ENCODE measurements at places on chromosomes 7 and 10.

GRCh38 chr7:491292-491957 lies 28.2 kb downstream of the PDGFA start:
- no peak for ATAC-seq

GRCh38 chr7:93178213-93178612 lies 30.0 kb upstream of the SAMD9L start:
- no peak for ATAC-seq

DNA sequence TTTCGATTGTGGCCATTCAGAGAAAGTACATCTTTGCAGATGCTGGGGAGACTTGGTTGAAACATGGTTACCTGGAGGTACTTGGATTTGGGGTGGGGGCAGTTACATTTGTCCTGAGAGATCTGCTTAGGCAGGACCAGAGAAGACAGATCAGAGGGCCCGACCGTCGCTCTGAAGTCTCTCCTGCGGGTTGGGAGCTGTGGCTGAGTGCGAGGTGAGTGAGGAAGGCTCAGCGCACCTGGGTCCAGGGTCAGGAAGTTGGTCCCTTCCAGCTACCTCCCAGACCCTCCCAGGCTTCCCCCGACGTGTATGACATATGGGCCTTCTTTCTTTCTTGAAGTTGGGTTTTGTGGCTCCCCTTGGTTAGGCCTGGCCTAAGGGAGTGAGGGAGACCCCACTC lies 56.3 kb downstream of the LHPP start:
- no peak for ATAC-seq

- peak; percentile 62 for ATAC-seq
These were observed 22.6 kb upstream of the PSAP start for GRCh38 chr10:71873582-71874211.

- ATAC-seq = no peak
These were observed 26.5 kb downstream of the ANKRD7 start for GRCh38 chr7:118250860-118251494.

DNA sequence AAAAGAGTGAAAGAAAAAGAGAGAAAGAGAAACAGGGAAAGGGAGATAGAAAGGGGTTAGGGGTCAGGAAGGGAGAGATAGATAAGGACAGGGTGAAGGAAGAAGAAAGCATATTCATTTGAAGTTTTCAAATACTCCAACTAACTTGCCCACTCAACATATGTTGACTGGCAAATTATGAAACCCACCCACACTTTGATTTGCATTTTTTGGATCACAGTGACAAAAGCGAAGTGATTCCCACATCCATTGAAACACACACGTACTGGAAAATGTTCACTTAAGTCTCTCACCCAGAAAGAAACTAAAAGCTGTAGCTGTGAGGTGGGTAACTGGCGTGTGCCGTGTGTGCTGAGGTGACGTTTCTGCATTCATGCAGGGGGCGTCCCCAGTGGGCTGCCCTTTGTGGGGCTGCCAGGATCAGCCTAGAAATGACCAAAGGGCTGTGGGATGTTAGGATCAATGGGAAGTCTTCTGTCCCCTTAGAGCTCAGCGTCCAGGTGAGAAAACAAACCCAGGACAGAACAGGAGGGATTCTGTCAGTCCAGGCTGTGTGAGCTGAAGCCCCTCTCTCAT lies 134.9 kb upstream of the ADARB2 start:
- ATAC-seq = no peak

GRCh38 chr7:2472739-2473138 lies 3.5 kb downstream of the GRIFIN start:
- ATAC-seq = no peak

- no peak for ATAC-seq
These were observed 85.6 kb downstream of the RNF216 start for GRCh38 chr7:5695727-5696345.

DNA sequence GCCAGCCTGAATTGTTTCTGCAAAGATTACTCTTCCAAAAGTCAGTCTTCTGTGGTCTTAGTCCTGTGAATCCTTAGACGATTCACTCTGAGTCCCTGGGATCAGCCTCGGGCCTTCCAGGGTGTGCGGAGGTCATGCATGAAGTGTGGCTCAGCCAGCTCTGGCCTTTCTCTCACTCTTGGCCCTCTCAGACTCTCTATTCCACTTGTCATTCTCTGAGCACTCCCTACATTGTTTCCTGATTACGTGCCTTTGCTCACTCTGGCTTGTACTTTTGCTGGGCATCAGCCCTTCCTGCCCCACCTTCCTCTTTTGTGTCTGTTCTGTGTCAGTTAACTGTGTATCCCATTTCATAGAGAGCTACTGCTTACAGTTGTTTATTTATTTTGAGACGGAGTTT lies 36.0 kb downstream of the CCNY start:
- ATAC-seq = no peak

- ATAC-seq = no peak
These were observed 19.2 kb downstream of the TMEM270 start for GRCh38 chr7:73879977-73880681.

- no peak for ATAC-seq
These were observed 67.5 kb upstream of the INSIG1 start for GRCh38 chr7:155230169-155230593.

DNA sequence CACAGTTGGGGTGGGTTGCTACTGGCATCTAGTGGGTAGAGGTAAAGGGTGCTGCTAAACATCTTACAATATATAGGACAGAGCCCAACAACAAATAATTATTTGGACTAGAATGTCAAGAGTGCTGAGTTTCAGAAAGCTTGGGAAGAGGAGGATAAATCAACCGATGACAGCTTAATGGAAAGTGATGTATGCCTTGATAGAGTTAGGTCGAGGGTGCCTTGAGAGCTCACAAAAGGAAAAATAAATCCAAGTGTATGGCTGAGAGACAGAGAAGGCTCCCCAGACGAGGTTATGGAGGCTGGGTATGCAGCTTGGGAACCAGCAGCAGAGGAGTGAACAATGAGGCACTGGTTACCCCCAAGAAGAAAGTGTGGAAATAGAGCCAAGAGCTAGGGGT lies 211.1 kb downstream of the HDAC9 start:
- no peak for ATAC-seq

DNA sequence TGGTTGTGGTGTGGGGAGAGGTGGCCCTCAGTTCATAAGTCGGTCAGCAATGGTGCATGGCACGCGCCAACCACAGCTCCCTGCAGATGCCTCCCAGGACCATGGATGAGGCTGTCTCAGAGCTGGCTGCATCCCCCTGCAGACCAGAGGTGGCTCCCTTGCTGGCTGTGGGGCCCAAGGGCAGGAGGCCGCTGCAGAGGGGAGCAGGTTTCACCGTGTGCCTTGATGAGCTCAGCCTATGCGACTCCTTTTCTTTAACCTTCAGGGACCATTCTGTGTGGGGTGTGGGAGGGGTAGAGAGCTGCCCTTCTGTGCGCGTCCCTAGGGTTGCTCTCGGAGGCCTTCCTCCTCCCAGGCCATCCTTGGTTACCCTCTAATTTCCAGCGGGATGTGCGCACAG lies 152.4 kb downstream of the ACTR3B start:
- no peak for ATAC-seq

- ATAC-seq = peak; percentile 11
These were observed 99.0 kb downstream of the CAMK1D start for GRCh38 chr10:12448340-12448728.

GRCh38 chr10:103818105-103818504 lies 37.3 kb downstream of the SH3PXD2A start:
- no peak for ATAC-seq

- no peak for ATAC-seq
These were observed 33.4 kb upstream of the AFAP1L2 start for GRCh38 chr10:114437473-114438292.

DNA sequence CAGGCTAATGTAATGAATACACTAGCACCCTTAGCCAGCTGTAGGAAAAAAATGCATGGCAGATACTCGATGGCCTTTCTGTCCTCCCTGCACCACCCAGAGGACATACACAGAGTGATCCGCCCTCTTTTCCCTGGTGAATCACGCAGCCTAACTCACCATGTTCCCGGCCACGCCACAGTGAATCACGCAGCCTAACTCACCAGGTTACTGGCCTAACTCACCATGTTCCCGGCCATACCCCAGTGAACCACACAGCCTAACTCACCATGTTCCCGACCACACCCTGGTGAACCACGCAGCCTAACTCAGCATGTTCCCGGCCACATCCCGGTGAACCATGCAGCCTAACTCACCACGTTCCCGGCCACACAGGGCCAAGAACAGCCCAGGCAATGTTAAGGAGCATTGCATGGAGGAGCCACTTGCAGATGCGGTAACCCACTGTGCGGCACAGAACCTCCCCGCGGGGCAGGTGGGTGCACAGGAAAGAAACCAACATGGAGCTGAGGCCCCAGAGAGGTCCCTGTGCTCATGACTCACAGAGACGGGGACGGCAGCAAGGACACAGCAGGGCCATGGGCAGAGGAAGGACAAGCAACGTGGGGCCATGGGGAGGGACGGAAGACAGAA lies 508.5 kb downstream of the DNAJB6 start:
- ATAC-seq = peak; percentile 32

GRCh38 chr10:72162978-72163377 lies 52.8 kb upstream of the ANAPC16 start:
- peak; percentile 96 for ATAC-seq

DNA sequence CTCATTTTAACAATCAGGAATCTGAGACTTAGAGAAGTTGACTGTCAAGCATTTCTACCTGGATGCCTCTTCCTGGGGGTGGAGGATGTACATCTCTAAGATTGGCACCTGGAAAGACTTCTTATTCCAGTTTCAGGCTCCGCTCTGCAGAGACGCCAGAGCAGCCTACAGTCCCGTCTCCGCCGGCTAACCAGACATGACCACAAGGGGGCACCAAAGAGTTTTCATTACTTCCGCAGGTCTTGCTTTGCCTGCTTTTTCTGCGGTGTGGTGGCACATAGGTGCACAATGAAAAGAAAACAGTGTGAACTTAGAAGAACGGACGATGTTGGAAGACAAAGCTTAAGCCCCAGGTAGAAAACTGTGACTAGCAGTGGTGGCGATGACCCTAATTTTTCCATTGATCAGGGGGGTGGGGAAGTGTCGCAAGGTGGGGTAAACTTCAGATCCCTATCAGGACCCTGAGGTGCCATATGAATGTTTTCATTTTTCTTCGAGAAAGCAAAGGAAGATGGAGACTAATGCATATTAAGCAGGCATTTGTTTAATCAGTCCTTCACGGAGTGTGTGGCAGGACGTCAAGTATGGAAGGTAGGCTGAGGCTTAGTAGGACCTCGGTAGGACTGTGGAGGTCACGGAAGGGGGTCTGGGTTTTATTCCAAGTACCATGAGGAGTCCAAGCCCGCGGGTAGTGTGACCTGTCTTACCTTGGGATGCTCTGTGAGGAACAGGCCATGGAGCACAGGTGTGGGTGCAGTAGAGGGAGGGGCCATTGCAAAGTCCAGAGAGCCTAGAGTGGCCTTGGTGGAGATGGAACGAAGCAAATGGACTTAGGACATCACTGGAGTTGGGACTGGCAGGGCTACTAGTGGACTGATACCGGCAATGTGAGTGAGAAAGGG lies 60.1 kb upstream of the SORCS3 start:
- ATAC-seq = peak; percentile 78

DNA sequence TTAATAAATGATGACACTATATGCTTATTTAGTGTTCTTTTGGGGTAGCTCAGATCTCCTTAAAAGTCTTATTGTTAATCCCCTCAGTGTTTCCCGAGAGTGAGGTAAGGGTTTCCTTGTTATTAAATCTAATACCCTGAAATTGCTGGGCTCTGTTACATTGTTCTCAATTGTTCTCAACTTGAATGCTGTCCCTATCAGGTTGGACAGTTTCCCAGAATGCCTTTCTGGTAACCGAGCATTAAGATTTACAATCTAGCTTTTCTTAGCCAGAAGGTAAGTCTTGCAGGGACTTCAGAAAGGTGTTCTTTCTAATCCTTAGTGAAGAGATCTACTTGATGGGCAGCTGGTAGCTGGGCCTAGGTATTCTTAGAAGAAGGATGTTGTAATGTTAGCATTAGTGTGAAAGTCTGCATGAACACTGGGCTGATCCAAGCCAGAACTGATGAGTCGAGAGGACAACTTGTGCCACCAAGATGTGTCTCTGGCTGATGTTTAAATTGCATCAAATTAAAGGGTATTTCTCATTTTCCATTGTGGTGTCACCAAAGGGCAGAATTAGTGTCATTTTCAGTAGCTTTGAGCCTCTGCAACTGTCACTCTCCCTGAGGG lies 89.9 kb downstream of the SND1 start:
- no peak for ATAC-seq

- ATAC-seq = no peak
These were observed 664.8 kb upstream of the SEMA3D start for GRCh38 chr7:85851571-85852193.

GRCh38 chr7:20458521-20458920 lies 127.8 kb downstream of the ITGB8 start:
- no peak for ATAC-seq

DNA sequence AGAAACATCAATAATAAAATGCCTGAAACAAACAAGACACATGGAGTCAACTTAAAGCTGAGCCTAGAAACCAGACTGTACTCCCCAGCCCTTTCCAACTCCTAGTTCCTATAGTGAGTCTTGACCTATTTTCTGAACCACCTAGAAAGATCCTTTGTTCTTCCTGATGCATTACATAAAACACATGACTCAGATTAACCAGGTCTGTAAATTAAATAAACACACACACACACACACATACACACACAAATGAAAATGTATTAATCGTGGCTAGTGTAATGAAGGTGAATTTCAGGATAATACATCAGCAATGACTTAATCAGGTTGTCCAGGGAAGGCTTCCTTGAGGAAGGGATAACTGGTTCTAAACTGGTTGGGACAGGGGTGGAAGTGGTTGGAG lies 104.7 kb downstream of the ST8SIA6 start:
- ATAC-seq = no peak

- ATAC-seq = no peak
These were observed 32.2 kb downstream of the NRCAM start for GRCh38 chr7:108424013-108424412.

GRCh38 chr7:146982482-146982881 lies 865.9 kb downstream of the CNTNAP2 start:
- no peak for ATAC-seq

DNA sequence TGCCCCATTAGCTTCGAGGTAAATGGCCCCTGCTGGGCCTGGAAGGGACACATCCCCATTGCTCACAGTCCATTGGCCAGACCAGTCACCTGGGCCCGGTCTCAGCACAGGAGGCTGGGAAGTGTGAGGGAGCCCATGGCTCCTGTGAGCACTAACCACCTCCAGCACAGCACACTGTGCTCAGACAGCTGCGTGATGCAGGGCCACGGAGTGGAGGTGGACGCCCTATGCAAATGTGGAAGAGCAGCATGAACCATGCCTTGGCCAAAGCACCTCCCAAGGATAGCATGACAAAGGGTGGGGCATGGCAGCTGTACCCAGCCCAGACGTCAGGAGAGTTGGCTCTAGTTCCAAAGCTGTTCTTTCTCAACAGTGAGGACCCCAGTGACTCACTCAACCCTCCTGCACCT lies 120.1 kb upstream of the ZMIZ1 start:
- no peak for ATAC-seq

- ATAC-seq = peak; percentile 84
These were observed 23.3 kb downstream of the BPGM start for GRCh38 chr7:134669845-134670373.

DNA sequence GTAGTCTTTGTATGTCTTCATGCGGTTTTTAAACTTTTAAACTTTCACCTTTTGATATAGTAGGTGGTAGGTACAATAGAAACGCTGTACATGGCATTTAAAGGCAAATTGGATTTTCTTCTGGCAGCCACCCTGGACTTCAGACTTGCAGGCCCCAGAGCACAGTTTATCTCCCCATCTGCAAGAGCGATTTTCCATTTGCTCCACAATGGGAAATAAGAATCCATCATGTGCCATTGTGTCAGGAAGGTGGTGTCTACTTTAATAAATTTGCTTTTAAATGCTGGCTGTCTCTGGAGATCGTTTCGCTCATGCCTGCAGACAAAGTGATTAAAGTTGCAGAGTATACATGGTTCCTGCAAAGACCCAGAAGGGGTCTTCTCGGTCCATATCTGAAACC lies 38.9 kb downstream of the UNC5B start:
- no peak for ATAC-seq

Data from activated T-helper 17 cell treated with anti-CD3 and anti-CD28 coated beads, Interleukin-2, amount 50 U/mL, for 72 hours (primary cell).